ENCODE measurements at places on chromosomes 3 and 15. TPM values are rescaled to one million over a fixed set of nuclear protein-coding genes. Genes with fewer than 3 reads are reported as not detected.

DNA sequence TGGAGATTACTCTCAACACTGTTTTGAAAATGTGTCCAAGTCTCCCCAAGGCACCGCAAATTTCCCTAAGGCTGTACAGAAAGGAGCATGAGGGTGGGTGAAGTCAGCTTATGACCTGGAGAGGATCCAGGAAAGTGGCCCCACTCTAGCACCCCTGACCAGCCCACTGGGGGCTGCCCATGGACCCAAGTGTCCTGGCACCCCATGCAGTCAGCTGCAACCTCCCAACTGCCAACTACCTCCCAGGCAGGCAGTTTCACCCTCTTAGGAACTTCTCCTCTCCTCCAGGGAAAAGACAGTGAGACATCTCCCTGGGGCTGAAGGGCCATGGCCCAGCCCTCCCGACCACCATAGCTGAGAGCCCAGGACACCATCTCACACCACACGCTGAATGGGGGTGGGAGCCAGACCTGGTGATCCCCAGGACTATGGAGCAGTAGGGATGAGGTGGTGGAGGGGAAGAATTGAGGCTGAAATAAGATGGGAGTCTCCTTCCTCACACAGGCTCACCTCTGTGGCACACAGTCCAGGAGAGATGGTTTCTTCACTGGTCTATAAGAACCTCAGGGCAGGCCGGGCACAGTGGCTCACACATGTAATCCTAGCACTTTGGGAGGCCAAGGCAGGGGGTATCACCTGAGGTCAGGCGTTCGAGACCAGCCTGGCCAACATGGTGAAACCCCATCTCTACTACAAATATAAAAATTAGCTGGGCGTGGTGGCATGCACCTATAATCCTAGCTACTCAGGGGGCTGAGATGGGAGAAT lies 104.4 kb downstream of the DAPK2 start:
- DNase-seq = no peak

- DNase-seq = no peak
These were observed 264.7 kb downstream of the ZBBX start for GRCh38 chr3:167115331-167115934.

- peak; percentile 27 for DNase-seq
These were observed 408.6 kb downstream of the GBE1 start for GRCh38 chr3:81352867-81353266.

DNA sequence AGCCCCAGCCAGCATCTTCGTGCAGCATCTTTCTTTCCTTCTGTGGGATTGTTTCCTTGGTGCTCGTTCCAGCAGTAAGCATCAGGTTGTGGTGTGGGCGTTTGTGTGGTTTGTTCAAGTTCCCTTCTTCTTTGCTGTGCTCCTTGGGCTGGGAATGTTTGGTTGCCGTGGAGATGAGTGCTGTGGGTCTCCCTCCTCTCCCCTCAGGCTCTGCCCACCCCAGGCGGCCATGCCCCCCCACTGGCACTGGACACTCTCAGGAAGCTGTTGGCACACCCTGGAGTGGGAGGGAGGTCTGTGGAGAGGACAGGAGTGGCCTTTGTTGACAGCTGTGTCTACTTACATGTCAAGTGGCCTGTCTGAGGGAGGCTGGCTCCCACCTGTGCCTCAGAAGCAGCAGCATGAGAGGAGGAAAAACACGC lies 46.5 kb upstream of the SACM1L start:
- peak; percentile 83 for DNase-seq

DNA sequence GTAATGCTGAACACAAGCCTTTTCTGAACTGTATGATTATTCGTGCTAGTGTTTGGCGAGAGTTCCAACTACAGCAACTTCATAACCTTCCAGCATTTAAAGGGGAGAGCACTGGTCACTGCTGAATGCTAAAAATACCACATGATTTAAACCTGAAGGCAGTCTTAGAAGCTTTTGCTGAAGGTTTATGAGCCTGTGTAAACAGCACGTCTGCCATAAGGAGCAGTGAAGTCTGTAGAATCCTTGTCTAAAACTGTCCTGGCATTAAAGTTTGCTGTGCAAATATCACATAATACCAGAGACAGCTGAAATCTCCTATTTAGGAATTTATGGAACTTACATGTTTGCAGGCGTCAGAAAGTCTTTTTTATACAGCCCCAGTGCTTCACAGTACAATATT lies 5.9 kb downstream of the SATB1 start:
- DNase-seq = no peak

DNA sequence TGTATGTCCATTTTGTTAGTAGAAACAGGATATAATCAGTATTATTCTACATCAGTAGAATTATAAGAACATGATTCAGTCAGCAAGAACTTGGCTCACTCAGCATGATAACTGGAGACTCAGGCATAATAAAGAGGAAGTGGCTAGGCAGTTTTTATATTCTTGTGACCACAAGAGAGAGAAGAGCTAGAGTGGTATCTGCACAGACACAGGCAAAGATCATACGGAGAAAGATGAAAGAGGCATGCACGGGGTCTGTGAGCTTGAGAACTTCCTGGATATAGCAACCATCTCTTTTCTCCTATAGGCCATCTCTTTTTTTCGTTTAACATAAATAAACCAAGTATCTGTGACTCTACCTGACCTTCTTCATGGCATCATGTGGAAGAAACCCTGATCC lies 46.8 kb downstream of the MYO5A start:
- no peak for DNase-seq

DNA sequence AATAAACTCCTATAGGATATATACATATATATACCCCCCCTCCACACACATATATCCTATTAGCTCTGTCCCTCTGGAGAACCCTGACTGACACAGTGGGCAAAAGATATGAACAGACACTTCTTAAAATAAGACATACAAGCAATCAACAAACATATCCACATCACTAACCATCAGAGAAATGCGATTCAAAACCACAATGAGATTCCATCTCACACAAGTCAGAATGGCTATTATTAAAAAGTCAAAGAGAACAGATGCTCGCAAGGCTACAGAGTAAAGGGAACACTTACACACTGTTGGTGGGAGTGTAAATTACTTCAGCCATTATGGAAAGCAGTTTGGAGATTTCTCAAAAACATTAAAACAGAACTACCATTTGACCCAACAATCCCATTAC lies 46.2 kb upstream of the ARHGEF26 start:
- DNase-seq = no peak

- DNase-seq = no peak
These were observed 246.9 kb upstream of the LRTM1 start for GRCh38 chr3:55174747-55175146.

DNA sequence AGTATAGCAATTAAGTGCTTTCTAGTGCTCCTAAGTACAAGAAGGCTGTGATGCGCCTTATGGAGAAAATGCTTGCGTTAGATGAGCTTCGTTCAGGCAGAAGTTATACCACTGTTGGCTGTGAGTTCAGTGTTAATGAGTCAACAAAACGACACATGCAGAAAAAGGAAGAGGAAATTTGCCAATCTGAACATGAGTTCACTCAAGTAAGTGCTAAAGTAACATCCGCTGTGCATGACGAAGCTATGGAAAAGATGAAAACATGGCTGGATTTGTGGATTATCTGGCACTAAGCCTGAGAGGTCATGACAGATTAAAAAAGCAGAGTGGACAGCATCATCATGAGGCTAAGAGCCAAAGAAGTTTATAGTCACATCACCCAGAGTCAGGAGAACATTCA lies 36.9 kb downstream of the SH3BP5 start:
- DNase-seq = no peak

DNA sequence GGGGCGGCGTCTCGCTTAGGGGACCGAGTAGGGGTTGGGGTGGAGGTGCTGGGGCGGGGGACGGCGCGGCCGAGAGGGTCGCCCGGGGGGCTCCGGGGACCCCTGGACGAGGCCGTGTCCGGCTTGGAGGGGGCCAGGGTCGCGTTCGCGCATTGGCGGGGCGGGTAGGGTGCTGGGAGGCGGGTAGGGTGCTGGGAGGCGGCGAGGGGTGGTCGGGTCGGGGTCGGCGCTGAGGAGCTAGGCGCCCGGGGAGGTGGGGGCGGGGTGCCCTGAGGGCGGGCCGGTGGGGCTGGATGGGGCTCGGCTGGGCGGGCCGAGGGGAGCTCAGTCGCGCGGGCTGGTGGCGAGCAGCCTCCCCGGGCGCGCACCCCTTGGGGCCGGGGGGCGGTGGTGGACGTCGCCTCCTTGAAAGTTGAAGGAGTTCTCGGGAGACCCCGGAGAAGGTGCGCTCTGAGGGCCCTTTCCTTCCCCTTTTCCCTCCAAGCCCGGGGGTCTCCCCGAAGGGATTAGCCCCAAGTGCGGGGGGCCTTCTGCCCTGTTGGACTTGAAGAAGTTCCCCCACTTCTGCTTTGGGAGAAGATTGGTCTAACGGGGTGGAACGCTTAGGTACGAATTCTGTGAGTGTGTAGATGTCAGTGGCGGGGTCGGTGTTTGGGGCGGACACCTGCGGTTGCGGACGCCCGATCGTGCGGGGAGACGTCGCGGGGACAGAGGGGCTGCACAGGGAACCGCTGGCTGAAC lies 543 bp downstream of the MEF2A start:
- peak; percentile 38 for DNase-seq

DNA sequence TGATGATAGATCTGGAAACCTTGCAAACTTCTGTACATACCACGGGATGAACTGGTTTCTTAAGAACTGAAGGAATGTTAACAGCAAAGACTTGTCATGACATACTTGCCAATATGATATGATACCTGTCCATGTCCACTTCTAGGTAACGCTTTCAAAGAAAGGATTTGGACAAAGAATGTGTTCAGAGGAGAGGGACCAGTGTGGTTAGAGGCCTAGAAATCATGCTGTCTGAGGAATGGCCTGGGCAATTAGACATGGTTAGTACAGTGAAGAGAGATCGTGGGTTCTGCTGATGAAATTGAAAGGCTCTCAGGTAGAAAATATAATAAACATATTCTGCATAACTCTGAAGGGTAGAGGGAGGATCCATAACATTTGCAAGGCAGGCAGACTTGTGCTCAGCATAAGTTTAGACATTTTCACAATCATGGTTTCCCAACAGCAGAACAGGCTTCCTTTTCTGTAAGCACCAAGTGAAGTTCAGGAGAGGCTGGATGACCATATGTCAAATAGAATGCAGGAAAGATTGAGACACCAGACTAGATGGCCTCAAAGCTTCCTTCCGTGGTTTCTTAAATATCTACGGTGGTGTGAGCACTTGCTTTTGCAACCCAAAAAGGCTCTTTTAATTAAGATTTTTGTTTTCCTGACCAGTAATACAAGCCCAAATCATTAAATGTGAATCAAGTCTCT lies 39.9 kb downstream of the TGFBR2 start:
- no peak for DNase-seq

DNA sequence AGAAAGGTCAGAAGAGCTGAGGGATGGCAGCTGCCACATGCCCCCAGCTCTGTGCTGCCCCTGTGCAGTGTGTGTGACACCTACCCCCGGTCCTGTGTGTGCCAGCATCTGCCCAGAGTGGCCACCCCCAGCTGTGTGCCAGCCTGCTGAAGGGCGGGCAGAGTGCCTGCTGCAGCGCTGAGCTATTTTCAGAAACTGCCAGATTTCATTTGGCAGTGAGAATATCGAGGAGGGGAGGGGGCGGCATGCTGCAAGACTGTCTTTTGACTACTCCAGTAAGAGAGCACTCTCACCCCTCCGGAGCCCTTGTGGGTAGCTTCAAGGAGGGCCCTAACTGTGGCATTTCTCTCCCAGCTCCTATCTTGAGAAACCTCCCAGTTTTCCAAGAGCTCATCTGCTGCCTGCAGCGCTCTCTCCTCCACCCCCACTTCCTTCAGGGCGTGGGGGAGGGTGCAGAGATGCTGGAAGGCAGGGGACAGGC lies 25.2 kb upstream of the DOCK3 start:
- DNase-seq = peak; percentile 34

DNA sequence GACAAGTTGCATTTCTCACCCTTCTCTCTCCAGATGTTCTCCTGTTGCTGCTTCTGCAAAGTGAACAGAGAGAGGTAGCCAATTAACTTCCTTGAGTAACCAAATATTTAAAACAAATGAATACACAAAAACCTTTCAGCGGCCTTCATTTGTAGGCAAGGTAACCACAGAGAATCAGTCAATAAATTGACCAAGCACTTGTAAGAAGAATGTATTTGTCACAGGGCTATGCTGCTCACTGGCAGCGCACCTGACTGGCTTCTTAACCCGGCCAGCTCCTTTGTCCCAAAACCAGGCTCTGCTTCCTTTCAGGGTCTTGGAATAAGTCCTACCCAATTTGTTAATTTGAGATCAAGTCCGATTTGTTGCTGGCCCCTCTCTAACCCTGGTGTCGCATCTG lies 43.5 kb upstream of the STXBP5L start:
- DNase-seq = no peak

Gene PYGO1
- 1.3 TPM for polyA plus RNA-seq

Gene SLC12A8
- polyA plus RNA-seq = 5.7 TPM

Gene SLC22A14
- polyA plus RNA-seq = 0.07 TPM

Gene SCG3
- polyA plus RNA-seq = 0.15 TPM

Gene IQGAP1
- polyA plus RNA-seq = 83.0 TPM

Gene GYG1
- polyA plus RNA-seq = 115 TPM

Gene RTP4
- polyA plus RNA-seq = 4.8 TPM

Gene FGF7
- polyA plus RNA-seq = 21.0 TPM

Gene ST8SIA2
- polyA plus RNA-seq = not detected

All from lung (tissue), 17 donors.